Mesothelial cell of epicardium (in vitro differentiated cells): ENCODE measurements at places on chromosomes 11 and 22. TPM values are rescaled to one million over a fixed set of nuclear protein-coding genes. Genes with fewer than 3 reads are reported as not detected.

Gene OTOG
- total RNA-seq, result 1.2 to 2.8 TPM (median 1.8 TPM) in 3 replicates

- H3K36me3 ChIP-seq, result no peaks in the 10 kb centered on the region
- H3K4me3 ChIP-seq, result no peak overlapping the region
- peak; percentile 38 for DNase-seq
Measured at GRCh38 chr22:45878051-45878781, 98.7 kb downstream of the WNT7B start.

GRCh38 chr11:37788141-37788877, 1190.3 kb upstream of the RAG2 start:
- H3K4me1 ChIP-seq, result peaks cover 2% of the 10 kb centered on the region
- H3K36me3 ChIP-seq, result peaks cover 3% of the 10 kb centered on the region
- DNase-seq, result no peak
- no peak overlapping the region for H3K27ac ChIP-seq

DNA sequence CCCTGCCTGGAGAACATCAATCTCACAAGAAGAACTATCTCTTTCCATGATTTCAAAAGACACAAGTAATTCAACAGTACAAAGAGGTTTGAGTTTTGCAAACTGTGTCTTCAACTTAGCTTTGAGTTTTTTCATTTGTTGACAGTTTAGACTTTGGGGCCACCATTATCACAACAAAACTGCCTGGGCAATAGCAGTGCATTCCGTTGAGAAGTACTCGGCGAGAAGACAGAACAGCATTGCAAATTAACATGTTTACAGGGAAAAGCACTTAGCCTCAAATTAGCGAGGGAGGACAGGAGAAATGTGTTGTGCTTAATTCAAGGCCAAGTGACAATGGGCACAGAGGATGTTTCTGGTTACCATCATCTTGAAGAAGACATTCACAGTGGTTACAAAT, 133.2 kb upstream of the MPPED2 start:
- H3K4me1 ChIP-seq, result peaks cover 45% of the 10 kb centered on the region
- no peak overlapping the region for H3K4me3 ChIP-seq
- DNase-seq, result no peak
- H3K36me3 ChIP-seq, result no peaks in the 10 kb centered on the region
- H3K27ac ChIP-seq, result peak overlapping the region; percentile 54

DNA sequence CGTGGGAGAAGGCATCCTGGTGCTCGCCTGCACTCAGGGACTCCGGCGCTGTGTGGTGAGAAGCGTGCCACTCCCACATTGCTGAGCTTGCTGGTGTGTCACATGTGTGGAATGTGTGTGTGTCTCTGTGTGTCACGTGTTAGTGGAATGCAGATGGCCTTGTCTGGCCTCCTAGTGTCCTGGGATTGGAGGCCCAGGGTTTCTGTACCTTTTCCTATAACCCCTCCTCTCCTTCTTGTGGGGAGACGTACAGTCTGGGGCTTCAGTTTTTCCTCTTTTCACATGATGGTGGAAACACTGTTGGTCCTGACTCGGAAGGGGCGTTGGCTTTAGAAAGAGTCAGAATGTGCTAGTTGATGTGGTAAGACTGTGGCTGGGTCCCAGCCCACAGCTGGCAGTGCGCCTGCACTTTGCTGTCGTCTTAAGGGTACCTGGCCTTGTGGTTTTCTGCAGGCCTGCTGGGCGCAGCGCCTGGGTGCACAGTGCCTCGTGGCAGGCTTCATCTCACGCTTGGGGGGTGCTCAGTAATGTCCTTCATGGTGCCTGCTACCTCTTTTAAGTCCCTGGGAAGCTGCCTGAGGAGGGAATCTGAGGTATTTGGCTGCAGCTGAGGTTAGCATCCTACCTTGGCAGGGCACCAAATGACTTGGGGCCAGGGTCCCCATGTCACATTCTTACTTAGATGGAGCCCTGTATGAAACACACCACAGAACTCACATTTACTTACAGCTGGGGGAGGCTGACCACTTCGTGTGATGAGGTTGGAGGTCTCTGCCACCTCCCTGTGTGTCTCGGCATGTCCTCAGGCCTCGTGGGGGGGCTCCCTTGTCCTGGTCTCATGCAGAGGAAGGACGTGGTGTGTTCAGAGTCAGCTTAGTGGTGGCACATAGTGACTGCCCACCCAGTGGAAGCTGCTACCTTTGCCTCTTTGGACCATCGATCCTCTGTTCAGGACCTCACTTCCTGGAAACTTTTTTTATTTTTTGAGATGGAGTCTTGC, 61.9 kb downstream of the MED15 start:
- peaks cover 45% of the 10 kb centered on the region for H3K4me1 ChIP-seq
- H3K27me3 ChIP-seq, result no peaks in the 10 kb centered on the region
- H3K4me3 ChIP-seq, result no peak overlapping the region
- DNase-seq, result no peak
- H3K27ac ChIP-seq, result peak overlapping the region; percentile 95
- peaks cover 32% of the 10 kb centered on the region for H3K36me3 ChIP-seq

Gene SERPIND1
- not detected in 3 replicates for total RNA-seq

GRCh38 chr11:20367313-20367948, 3.9 kb downstream of the HTATIP2 start:
- H3K36me3 ChIP-seq, result no peaks in the 10 kb centered on the region
- H3K27ac ChIP-seq, result peak overlapping the region; percentile 65
- H3K4me3 ChIP-seq, result no peak overlapping the region
- H3K4me1 ChIP-seq, result peaks cover 31% of the 10 kb centered on the region

DNA sequence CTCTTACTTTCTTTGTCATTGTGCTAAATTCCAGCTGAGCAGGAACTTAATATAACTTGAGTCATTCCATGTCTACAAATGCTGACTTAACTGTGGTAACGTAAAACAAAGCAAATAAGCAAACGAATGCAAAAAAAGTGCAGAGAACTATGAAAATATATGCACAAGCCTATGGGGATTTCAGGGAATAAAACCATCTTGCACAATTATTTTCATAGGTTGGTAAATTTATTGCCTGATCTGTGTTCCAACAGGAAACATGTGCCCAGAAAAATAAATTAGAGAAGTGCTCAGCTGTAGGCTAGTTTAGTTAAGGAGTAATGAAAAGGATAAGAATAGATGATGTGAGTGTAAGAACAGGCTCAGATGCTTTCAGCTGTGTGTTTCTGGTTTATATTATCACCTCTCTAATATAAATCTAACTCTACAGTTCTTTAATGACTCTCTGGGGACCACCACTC, 1169.3 kb downstream of the LRRC4C start:
- peaks cover 25% of the 10 kb centered on the region for H3K27me3 ChIP-seq
- H3K36me3 ChIP-seq, result no peaks in the 10 kb centered on the region
- H3K4me1 ChIP-seq, result peaks cover 59% of the 10 kb centered on the region
- DNase-seq, result no peak

DNA sequence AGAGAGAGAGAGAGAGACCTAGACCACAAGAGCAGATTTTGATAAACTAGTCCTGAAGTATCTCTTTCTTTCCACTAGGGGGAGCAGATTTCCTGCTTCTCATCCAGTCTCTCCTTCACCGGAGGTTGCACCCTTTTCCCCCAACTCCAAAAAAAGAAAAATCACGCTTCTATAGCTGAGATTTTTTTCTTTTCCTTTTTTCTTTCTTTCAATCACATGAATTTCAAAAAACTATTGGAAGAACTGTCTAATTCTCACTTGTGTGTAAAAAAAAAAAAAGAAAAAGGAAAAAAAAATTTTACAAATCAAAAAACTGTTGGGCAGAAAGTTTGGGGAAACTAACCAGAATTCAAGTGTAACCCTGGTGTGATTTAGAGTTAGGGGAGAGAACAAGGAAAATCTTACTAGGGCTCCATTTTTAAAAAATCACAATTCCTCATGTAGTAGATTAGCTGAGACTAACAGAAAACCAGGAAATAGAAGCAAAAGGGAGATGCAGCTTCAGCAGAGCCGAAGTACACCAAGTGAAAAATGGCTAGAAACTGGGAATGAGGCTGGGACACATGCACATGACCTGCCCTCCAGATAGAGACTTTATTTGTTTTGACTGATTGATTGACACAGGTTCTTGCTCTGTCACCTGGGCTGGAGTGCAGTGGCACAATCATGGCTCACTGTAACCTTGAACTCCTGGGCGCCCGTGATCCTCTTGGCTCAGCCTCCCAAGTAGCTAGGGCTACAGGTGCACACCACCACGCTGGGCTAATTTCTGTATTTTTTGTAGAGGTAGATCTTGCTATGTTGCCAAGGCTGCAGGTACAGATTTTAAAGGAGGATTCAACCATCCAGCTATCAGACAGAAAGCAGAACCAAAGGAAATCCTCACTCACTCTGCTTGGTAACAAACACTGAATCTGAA, 27.1 kb downstream of the SDHD start:
- H3K4me3 ChIP-seq, result no peak overlapping the region
- no peak overlapping the region for H3K27ac ChIP-seq
- DNase-seq, result no peak
- peaks cover 5% of the 10 kb centered on the region for H3K36me3 ChIP-seq
- peaks cover 3% of the 10 kb centered on the region for H3K4me1 ChIP-seq

GRCh38 chr22:44585559-44586350, 87.7 kb upstream of the RTL6 start:
- no peak overlapping the region for H3K27ac ChIP-seq
- H3K4me1 ChIP-seq, result no peaks in the 10 kb centered on the region
- no peak overlapping the region for H3K4me3 ChIP-seq

Gene RAG2
- not detected in 3 replicates for total RNA-seq

Gene MYBPC3
- total RNA-seq, result not detected in 3 replicates

Gene SLC1A2
- 1.9 TPM in 3 replicates for total RNA-seq

DNA sequence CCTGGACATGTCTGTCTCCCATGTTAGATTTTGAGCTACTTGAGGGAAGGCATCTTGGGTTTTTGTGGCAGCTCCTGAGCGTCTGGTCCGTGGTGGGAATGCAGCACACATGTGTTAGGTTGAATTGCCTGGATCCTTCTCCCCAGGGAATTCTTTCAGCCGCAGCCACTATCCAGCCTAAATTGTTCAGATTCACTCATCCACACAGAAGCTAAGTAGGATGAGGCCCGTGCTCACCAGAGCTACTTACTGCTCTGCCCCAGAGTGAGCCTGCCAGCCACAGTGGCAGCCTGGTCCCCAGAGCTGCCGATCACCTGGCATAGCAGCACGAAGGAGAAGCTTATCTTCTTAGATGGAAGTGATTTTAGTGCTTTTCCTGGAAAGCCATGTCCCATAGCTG, 34.4 kb upstream of the SORL1-AS1 start:
- H3K4me1 ChIP-seq, result peaks cover 9% of the 10 kb centered on the region
- no peak for DNase-seq
- H3K36me3 ChIP-seq, result peaks cover 20% of the 10 kb centered on the region
- H3K27me3 ChIP-seq, result no peaks in the 10 kb centered on the region

Gene UCP2
- 27.1 to 31.5 TPM (median 27.7 TPM) in 3 replicates for total RNA-seq

Gene CALCB
- 0.11 TPM in 1 of 3 replicates, not detected in the others for total RNA-seq

DNA sequence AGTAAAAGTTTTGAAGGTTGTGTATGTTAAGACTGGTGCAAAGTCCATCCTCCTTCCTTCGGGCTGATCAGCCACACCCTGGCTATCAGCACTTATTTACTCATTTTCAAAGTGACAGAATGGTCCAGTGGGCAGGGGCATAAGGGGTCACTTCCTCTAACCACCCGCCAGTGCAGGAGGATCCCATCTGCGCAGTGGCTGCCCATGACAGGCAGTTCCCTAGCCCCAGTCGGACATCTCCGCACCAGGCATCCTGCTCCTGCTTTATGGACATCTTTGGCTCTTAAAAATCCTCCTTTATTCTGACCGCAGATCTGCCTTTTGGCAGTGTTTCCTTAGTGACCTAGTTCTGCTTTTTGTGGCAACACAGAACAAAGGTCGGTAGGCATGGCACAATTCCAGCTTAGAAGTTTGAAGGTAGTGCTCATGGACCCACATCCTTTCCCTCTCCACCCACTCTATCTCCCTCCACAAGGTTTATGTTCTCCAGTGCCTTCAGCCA, 55.9 kb downstream of the BMAL1 start:
- DNase-seq, result no peak
- H3K36me3 ChIP-seq, result no peaks in the 10 kb centered on the region
- peaks cover 7% of the 10 kb centered on the region for H3K4me1 ChIP-seq
- H3K27me3 ChIP-seq, result no peaks in the 10 kb centered on the region

GRCh38 chr11:19727246-19727645, 14.6 kb downstream of the NAV2 start:
- no peak overlapping the region for H3K4me3 ChIP-seq
- no peak for DNase-seq
- H3K27ac ChIP-seq, result peak overlapping the region; percentile 99
- peaks cover 32% of the 10 kb centered on the region for H3K4me1 ChIP-seq
- H3K36me3 ChIP-seq, result no peaks in the 10 kb centered on the region
- no peaks in the 10 kb centered on the region for H3K27me3 ChIP-seq

DNA sequence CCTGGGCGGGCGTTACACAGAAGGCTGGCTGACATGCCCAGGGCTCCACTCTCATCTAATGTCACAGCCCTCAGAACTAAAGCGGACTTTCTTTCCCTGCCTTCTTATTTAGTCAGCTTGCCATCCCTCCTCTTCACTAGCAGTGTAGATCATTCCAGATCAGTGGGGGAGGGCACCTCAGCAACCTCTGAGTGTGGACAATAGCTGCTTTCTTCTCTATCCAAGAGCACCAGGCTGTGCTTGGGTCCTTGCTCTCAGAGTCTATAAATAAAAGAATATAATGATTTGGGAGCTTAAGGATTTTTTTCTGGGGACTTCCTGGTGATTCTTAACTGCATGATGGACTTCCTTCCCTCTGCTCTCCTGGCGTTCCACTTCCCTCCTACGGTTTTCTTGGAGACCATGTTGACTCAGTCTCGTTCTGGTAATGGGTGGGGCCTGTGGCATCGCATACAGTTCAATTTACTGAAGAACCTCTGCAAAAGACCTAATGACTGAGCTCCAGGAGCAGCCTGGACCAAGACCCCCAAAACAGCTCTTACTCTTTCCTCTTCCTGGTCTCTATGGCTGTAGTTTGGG, 2.9 kb upstream of the HMBS start:
- peaks cover 28% of the 10 kb centered on the region for H3K36me3 ChIP-seq
- H3K27ac ChIP-seq, result no peak overlapping the region
- no peak overlapping the region for H3K4me3 ChIP-seq
- peaks cover 11% of the 10 kb centered on the region for H3K4me1 ChIP-seq

DNA sequence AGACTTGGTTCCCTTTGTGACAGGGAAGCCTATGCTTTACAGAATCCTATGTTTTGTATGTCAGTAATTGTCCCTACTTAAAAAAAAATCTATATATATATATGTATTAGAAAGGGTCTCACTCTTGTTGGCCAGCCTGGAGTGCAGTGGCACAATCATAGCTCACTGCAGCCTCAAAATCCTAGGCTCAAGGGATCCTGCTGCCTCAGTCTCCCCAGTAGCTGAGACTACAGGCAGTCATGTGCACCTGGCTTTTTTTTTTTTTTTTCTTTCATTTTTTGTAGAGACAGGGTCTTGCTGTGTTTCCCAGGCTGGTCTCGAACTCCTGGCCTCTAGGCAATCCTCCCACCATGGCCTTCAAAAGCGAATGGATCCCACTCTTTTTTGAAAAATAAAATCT, 2.1 kb upstream of the NEAT1 start:
- H3K27me3 ChIP-seq, result no peaks in the 10 kb centered on the region
- H3K4me3 ChIP-seq, result peak overlapping the region; percentile 88
- peaks cover 86% of the 10 kb centered on the region for H3K4me1 ChIP-seq

- no peaks in the 10 kb centered on the region for H3K36me3 ChIP-seq
- no peaks in the 10 kb centered on the region for H3K4me1 ChIP-seq
- H3K4me3 ChIP-seq, result no peak overlapping the region
- H3K27me3 ChIP-seq, result no peaks in the 10 kb centered on the region
Measured at GRCh38 chr11:132895340-132895739, 637.0 kb downstream of the OPCML start.
